AG08395 (cell line): ENCODE measurements at places on chromosomes 7 and 10.

GRCh38 chr7:20798081-20798693, 11.5 kb upstream of the SP8 start:
- DNase-seq: peak; percentile 67

- no peak for DNase-seq
Measured at GRCh38 chr10:75180592-75180991, 30.0 kb upstream of the VDAC2 start.

- DNase-seq: no peak
Measured at GRCh38 chr7:2596464-2597272, 35.1 kb upstream of the TTYH3 start.

DNA sequence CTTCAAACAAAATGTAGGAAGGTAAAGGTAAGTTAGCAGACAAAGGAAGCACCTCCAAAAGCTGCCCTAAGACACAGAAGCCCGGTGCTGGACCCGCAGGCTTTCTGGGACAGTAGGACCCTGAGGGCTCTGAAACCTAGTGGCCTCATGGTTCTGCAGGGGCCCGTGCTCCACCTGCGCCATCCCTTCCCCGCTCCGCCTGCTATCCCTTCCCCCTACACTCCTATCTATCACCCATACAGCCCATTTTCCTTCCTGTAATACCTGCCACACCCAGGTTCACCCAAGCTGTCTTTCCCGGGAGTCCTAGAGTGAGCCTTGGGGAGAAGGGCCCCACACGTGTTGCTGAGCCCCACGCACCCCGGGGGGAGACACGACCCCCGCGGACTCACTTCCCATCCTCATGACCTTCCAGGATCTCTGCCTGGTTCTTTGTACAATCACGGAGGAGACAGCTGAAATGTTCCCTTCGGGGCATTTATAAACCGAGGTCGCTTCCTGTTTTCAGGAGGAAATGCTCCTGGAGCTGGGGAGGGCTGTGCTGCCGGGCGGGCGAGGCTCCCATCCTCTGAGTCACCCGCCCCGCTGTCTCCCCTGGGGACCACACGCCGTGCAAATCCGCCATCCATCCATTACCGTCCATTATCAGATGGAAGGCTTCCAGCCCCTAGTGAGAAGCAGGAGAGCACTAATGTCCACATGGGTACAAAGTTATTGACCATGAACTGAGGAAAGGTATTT, 251.7 kb upstream of the PITRM1 start:
- no peak for DNase-seq

DNA sequence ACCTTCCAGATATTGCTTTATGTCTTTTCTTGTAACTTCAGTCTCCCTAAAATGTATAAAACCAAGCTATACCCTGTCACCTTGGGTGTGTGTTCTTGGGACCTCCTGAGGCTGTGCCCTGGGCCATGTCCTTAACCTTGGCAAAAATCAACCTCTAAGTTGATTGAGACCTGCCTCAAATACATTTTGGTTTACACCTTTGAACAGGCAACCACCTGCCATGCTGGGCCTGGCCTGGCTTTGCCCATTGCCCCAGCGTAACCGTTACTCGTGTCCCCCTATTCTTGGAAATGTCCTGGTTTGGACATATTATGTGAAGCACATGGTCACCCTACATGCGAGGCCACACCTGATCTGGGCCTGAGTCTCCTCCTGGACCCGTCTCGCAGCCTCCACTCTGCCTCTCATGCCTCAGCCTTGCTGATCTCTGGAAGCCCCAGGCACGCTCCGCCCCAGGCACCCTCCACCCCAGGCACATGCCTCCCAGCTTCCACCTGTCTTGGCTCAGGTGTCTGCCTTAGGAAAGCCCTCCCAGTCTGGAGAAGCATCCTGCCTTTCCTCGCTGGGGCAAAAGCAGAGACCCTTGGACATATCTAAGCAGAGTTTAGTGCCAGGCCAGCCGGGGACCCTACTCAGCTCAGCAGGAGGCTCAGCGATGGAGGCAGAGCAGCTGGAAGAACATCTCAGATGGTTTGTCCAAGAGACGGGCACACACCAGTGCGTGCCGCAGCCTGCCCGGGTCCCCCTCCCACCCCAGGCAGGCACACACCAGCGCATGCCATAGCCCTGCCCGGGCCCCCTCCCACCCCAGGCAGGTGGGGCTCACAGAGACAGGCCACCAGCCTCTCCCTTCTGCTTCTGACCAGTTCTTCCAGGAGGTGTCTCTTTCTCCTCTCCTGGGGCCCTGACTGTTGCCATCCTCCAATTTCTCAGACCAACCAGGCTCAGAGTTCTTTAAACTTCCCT, 4.0 kb upstream of the VIPR2 start:
- no peak for DNase-seq

DNA sequence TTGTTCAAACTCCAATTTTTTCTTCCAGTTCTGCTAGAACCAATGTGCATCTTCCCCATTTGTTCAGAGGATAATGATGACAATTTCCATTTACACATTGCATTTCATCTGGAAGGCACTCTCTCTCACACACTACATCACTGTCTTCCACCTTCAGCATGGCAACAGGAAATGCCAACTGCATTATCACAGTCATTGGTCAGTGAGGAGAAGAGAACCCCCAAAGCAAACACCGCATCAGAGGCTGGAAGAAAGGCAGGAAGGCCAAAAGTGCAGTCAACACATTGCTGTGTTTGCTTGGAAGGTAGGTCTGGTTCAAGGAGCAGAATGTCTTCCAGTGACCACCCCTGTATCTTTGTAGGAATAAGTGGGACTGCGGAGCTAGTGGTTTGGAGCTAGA, 192.2 kb upstream of the RHOBTB1 start:
- DNase-seq: peak; percentile 2

DNA sequence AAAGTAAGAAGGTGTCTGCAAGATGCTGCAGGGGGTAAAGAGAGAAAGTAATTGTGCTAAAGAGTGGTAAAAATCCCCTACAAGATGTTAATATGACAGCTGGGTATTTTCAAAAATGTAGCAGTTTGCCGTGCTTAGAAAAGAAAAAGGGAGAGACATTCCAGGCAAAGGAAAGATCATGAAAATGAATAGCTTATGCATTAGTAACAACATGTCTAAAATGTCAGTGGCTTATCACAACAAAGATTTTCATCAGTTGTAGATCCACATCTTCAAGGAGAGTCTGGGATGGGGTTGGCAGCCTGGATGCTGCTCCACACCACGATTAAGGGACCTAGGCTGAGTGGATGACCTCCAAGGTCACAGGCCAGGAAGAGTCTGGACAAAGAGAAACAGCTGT, 920.9 kb downstream of the GRID1 start:
- no peak for DNase-seq

GRCh38 chr10:69786791-69787190, 14.9 kb upstream of the COL13A1 start:
- peak; percentile 68 for DNase-seq

GRCh38 chr7:113371416-113372043, 253.2 kb upstream of the SMIM30 start:
- no peak for DNase-seq

DNA sequence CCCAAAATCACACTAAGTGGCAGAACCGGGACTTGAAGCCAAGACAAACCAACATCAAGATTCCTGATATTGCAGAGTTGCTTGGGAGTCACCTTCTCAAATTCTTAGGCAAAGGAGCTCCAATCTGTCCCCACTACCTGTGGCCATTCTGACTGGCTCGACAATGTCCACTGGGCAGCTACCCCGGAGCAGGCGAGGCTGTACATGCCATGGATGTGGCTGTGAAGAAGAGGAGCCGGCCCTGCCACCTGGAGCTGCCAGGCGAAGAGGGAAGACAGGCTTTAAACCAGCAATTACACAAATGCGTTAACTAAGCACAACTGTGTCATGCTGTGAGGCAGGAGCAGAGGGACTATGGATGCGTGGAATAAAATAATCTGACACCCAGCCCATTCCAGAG, 18.1 kb downstream of the CAMK2G start:
- no peak for DNase-seq

DNA sequence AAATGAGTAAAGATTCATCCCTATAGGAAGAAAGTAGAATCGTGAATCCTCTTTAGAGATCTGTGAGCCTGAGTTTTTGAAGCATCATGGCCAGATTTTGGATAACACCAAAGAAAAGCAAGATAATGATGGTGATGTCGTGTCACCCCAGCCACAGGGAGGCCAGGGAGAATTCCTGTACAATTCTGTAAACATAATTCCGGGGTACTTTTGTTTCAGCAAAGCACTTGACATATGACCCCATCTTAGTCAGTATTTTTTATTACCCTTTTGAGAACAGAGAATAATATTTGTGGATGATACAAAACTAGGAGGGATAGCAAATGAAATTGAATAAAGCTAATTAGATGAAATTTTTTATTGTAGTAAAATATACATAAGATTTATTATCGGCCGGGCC, 33.8 kb downstream of the NACAD start:
- no peak for DNase-seq

- DNase-seq: no peak
Measured at GRCh38 chr7:36109013-36109627, 43.9 kb upstream of the EEPD1 start.

GRCh38 chr10:58513188-58514110, 777 bp downstream of the BICC1 start:
- peak; percentile 60 for DNase-seq

- no peak for DNase-seq
Measured at GRCh38 chr7:89377219-89377618, 581.7 kb upstream of the TEX47 start.

DNA sequence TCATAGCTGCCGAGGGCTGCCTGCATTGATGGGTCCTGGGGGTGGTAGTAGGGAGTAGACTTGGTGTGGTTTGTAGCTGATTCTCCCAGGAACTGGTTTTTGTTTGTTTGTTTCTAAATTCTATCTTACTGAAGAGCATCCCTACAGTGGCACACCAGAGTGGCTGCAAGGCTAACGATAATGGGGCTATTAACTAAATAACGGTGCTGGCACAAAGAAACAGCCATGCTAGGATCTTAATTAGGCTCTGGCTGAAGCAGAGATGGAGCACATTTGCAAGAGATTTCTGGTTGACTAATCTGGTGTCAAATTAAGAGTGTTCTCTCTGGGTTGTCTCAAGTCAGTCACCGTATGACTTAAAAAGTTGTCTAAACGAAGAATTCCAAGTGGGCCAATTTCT, 590.0 kb downstream of the NRG3 start:
- no peak for DNase-seq

DNA sequence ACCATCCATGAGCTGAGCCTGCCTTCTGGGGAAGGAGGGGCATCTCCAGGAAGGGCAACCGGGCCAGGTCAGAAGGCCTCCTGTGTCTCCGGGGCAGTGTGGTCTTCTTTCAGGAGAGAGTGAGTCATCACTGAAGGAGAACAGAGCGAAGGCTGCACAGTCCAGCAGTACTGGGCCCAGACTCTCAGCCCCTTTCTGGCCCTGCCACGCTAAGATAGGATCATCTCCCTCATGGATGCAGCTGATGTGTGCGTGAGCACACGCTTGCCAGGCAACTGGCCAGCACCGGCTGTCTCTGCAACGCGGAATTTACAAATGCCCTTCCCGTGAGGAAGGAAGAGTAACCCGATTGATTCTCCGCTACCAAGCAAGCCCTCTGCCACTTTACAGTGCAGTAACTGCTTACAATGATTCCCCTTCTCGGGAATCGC, 328.2 kb downstream of the TNS3 start:
- DNase-seq: peak; percentile 82

- no peak for DNase-seq
Measured at GRCh38 chr10:106513352-106513771, 651.1 kb downstream of the SORCS1 start.

DNA sequence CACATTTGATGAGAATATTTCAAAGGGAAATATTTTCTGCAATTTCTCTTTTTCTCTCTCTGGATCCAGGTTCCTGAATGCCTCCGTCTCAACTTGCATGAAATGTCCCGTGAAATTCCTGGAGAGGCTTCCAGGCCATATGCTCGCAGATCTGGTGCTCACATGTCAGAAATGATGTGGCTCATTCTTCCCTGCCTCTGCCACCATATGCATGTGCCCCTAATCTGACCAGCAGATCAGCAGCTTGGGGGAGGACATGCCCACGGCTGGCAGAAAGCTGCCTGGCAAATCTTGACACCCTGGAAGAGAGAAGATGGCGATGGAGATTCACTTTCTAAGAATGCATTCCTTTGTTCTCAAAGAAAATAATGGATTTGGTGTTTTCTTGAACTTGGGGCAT, 490.7 kb downstream of the RPS24 start:
- DNase-seq: no peak

DNA sequence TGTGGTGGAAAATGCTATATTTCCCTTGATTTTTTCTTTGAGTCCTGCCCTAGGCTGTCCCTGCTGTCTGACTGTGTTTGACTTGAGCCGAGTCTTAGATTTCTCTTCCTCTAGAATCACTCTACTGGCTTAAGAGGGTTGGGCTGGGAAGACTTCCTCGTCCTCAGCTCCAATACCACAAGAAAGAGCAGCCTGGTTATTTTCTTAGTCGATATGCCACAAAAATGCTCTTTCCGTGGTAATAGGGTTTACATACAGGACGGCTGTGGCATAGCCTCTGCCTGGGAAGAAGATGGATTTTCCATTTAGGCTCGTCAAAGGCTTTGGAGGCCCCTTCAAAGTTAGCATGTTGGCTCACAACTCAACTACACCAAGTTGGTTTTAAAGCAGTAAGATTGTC, 212.0 kb upstream of the IGFBP3 start:
- DNase-seq: no peak

GRCh38 chr7:35761871-35762677, 38.8 kb upstream of the SEPTIN7 start:
- DNase-seq: peak; percentile 38

DNA sequence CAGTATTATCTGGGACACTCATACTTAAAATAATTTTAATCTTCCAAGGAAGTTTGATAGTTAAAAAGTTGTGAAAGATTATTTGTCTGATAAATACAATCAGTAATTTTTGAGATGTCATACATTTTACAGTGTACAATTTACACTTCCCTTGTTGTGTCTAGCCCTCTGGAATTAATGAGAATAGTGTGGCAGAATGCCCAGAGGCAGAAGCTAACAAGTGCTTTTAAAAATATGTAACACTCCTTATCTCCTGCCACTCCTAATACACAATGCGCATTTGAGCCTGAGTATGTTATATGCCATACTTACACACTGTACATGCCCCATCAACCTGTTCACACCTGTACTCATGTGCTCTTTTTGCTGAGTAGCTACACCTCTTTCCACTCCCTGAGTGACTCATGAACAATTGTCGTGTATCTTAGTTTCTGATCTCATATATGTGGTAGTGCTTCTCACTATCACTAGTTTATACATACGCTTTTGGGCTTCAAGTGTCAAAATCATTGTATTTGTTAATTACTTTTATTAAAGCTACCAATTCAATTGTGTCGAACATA, 106.9 kb upstream of the GNAI1 start:
- no peak for DNase-seq

- DNase-seq: no peak
Measured at GRCh38 chr10:79061441-79062315, 7.1 kb upstream of the ZMIZ1 start.

GRCh38 chr10:129039406-129040370, 427.4 kb upstream of the MGMT start:
- no peak for DNase-seq

GRCh38 chr10:70874061-70874460, 14.3 kb downstream of the PCBD1 start:
- DNase-seq: no peak

DNA sequence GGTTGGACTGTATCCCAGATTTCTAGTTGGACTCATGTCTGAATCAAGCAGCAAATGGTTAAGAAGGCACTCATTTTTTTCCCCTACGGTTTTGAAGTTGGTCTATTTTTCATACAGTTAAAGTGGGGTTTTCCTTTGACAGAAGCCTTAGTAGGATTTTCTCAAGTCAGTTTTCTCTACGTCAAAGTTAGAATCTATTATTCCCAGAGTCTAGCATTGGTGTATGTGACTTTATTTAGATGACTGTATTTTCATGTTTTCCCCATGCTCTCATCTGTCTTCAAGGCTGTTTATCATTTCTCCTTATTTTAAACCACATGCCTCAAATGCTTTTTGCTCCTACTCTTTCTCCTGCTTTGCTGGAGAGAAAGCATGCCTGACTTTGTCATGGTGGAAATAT, 623.2 kb downstream of the CCSER2 start:
- no peak for DNase-seq
